Suprapubic skin (tissue), 4 donors: ENCODE measurements at places on chromosomes 1 and 21. TPM values are rescaled to one million over a fixed set of nuclear protein-coding genes. Genes with fewer than 3 reads are reported as not detected.
A peak's percentile ranks its signal among the peaks of the same experiment; 100 is the strongest.

DNA sequence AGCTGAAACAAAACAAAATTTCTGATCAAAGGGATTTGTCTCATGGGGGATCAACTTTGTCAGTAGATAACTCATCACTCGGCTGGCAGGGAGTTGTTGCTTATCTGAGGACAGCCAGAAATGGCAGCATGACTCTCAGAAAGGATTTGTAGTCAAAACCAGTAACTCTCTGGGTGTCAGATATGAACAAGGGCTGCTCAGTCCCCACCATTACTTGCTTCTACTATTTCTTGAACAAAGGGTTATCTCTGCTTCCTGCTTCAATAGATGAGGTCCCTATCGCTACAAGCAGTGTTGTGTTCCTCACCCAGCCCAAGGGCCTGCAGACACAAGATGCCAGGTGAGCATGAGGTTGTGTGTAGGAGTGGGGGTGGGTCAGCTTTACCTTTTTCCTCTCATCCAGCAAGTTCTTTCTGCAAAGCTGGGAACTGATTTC, 116.2 kb downstream of the PTBP2 start:
- DNase-seq: no peak

GRCh38 chr1:167747988-167748387, 26.2 kb downstream of the MPZL1 start:
- DNase-seq: no peak

DNA sequence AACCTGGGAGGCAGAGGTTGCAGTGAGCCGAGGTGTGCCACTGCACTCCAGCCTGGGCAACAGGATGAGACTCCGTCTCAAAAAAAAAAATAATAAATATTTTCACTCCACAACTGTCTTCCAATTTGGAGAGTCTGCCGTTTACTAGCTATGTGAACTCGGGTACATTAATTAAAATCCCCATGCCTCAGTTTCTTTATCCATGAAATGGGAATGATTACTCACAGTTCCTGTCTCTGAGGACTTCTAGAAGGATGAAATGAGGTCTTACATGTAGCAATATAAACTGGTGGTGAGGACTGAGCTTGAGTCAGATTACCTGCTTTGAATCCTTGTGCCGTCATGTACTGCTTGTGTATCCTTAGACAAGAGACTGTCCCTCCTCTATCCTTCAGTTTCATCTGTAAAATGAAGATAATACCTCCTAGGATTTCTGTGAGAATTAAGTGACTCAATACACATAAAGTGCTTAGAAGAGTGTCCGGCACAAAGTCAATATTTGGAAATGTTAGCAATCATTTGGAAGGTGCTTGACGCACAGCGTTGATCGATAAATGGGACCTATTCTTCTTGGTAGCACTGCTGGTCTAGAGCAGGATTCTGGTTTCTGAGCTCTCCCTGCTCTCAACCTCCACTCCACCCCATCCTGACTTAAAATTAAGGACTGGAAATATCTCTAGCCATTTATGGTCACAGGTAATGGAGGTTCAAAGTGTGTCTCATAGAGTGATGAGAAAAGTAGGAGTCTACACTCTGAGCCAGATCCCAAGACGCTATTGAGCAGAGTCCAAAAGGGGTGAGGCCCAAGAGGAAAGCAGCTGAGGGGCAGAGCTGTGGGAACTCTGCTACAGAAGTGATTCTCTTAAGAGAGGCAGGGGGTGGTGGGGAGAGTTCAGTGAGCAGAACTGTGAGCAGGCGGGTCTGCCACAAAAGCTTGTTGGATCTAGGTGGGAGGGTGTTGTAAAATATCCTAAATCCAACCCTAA, 11.6 kb upstream of the DDI2 start:
- DNase-seq: no peak

GRCh38 chr1:156246781-156247459, 936 bp downstream of the PAQR6 start:
- peak; percentile 69 for DNase-seq

DNA sequence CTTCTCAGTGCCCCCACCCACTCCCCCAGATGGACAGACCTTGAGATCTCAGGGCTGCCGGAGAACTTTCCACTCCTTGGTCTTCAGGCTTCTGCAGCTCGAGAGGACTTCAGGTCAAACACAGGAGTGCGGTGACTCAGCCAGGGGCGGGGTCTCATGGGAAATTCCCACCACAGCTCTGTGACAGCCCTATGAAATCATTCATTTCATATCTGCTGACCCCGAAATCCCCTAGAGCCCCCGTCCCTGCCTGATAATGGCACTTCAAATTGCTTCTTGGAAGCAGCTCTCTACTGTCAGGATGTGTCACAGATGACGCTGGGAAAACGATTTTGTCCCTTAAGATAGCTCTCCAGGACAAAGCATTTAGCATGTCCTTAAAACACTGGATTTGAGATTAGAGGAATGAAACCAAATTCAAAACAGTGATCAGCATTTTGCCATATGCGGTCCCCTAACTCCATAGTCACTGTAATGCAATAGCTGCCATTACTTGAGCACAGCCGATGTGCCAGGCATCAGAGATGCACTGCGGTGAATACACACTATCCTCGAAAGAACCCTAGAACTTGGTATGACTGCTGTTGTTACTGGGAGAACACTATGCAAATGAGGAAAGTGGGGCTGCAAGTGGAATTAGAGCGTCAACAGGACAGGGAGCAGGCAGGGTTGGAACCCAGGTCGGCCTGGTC, at the start of gene TNFRSF9:
Gene TNFRSF9, minus strand, starts transcription at position 95 of the 692 bp plus-strand sequence. CDS start 845 bp downstream, outside the sequence.
- DNase-seq: no peak

DNA sequence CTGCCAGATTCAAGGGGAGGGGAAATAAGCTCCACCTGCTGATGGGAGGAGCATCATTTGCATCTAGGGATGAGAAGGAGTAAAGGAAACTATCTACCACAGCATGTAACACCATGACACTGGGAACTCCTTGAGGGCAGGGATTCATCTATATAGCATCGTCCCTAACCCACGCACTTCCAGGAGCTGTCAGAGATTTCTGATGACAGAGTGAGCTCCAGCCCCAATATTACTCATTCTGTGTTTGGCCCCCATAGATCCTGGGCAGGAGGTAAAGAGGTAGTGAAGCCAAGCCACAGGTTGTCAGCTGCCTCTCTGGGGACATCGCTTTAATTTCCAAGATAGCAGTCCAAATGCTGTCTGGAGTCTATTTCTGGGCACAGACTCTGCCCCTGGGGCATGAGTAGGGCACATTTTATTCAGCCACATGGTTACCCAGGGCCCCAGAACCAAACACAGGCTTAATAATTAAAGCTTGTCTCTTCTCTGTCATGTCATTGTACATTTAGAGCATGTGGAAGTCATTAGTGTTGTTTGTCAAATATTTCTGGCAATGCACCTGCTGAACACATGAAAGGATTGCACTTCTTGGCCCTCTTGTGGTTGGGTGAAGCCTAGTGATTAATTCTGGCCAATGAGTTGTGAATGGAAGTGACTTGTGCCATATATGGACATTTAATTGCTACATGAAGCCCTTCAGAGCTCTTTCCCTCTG, 105.9 kb upstream of the POU3F1 start:
- DNase-seq: no peak

DNA sequence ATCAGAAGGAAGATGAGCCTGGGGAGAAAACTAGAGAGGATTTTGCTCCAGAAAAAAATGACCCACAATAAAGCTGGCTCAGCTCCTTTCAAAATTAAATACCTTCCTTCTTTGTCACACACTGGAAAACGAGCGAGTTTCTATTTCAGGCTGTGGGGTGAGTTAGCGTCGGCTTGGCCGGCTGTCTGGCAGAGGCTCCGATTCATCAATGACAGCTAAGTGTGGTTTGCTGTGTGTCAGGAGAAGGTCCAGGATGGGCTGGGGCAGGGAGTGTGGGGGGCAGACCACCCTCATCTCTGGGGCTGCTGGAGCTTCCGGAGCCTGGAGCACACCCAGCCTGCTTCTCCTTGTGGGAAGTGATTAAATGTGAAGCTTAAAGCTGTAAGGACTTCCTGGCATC, 120.2 kb downstream of the ETS2 start:
- no peak for DNase-seq

Gene CLDN17
- total RNA-seq: not detected

- no peak for DNase-seq
These were observed 1211.0 kb upstream of the ADGRL4 start for GRCh38 chr1:80217377-80217986.

- no peak for DNase-seq
These were observed 33.0 kb downstream of the RUNX1 start for GRCh38 chr21:35016071-35016470.

DNA sequence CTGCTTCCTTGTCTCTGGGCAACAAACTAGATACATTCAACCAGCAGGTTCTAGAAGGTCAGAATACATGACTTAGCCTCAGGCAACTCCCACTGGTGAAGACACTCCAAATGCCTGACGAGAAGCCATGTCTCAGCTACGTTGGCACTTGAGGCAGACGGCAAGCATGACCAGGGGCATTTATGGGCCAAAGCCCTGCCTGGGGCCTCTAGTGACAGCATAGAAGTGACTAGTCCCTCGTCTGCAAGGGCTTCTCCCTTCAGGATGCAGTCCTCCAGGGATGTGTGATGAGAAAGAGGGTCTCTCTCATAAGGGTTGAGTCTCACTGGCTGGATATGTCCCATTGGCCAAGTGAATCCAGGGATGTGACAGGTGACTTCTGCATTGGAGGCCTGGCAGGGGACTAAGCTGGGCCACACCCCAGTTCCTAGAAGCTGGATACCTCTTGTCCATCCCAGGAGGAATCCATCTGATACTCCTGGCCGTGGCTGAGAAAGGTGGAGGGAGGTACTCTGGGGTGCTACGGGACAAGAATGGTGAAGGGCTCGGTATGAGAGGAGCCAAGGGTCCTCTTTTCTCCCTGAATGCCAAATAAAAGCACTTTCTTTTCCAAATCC, 148.6 kb upstream of the HMGB4 start:
- no peak for DNase-seq

Gene FAM177B
- not detected for total RNA-seq

Gene ETV3L
- total RNA-seq: not detected

Gene CTSK
- 63.6 TPM for total RNA-seq

GRCh38 chr1:245154429-245155271, at the start of gene KIF26B:
Gene KIF26B, plus strand, starts transcription at chr1:245154985. Its CDS starts 440 bp downstream, at chr1:245155425.
- DNase-seq: no peak

DNA sequence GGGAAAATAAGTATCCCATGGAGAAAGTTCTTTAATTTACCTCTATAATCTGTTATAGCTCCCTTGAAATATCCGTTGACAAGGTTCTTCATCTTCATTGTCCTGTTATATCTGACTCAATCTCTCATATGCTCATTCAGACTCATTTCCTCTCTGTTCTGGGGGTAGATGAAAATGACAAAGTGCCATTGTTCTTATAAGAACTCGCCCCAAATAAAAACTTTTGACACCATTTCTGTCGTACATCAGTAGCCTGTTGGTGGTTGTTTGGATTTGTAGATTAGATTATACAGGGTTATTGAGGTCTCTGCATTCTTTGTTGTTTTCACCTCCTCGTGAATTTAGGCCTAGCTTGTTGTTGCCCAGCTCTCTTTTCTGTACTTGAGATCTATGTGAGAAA, 55.2 kb upstream of the IPO9 start:
- no peak for DNase-seq

Gene DNAI4
- 3.0 TPM for total RNA-seq

DNA sequence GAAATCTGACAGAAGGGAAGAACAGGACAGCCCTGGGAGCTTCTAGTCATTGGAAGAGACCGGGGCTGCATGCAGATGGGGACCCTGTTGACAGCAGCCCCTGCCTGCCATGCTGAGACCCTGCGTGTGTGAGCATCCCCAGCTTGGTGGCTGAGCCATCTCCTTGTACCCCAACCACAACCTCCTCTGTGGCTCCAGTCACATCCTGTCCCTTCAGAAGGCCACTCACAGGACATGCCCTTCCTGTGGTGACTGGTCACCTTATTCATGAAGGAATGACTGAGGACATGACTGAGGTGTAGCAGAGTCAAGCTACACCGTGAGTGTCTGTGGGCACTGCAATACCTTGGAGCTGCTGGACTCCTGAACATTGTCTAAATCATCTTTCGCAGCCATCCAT, 141.8 kb upstream of the ERRFI1 start:
- DNase-seq: no peak

- no peak for DNase-seq
These were observed 20.5 kb downstream of the RCSD1 start for GRCh38 chr1:167650269-167651160.

GRCh38 chr1:64960731-64961130, 5.6 kb downstream of the JAK1 start:
- no peak for DNase-seq

Gene CFAP141
- total RNA-seq: not detected

Gene LIPI
- not detected for total RNA-seq

DNA sequence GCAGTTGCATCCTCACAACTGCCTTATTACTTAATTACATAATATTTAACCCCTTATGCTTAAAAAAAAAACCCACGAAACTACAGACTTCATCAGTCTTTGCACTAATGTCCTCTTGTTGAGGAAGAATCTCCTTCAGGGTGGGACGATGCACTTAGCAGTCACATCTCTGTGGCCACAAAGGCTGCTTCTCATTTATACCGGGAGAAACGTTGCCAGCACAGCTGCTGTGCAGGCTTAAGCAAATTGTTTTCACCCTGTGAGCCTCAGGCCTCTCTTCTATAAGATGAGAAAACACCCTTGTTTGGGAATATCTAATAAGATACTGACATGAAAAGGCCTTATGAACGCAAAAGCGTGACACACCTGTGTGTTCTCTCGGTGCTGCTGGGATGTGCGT, 2.9 kb upstream of the OBSCN start:
- DNase-seq: no peak
